ENCODE measurements at places on chromosomes 1 and 21. TPM values are rescaled to one million over a fixed set of nuclear protein-coding genes. Genes with fewer than 3 reads are reported as not detected.

Gene PGLYRP3
- not detected for total RNA-seq

Gene SOX13
- total RNA-seq: 6.8 TPM

Gene COL18A1
- 8.8 TPM for total RNA-seq

Gene LCE1D
- not detected for total RNA-seq

DNA sequence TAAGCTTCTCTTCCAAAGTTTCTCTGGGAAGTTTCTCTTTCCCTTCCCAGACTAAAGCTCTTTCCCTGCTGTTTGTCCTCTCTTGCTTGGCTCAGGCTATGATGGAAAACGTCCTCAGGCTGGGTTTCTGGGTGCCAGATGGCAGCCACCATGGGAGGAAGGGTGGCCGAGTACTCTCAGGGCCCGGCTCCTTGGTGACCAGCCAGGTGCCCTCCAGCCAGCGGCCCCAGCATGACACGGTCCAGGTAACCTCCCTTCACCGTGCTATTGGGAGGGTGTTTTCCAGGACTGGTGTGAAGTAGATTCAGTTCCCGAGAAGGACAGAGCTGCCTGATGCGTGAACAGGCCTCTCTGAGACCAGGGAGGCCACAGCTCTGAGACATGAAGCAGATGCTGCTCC lies 60.3 kb downstream of the KIF26B start:
- no peak for DNase-seq

- DNase-seq: no peak
These were observed 6.5 kb downstream of the PADI4 start for GRCh38 chr1:17314491-17314971.

DNA sequence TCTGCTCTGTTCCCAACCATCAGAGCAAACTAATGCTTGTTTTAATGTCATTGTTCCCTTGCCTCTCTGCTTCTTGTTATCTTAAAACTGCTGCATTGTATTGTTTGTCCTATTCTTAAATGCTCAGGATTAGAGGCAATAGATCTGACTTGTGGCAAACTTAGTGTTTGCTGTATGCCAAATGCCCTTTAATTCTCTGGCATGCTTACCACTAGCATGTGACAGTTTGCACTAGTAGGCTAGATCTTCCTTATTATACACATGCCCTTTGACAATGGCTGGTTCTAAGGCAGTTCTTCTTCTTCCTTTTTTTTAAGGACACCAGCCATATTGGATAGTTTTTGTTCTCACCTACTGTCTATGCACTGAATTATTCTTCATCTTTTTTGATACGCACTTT lies 30.1 kb downstream of the PALMD start:
- no peak for DNase-seq

DNA sequence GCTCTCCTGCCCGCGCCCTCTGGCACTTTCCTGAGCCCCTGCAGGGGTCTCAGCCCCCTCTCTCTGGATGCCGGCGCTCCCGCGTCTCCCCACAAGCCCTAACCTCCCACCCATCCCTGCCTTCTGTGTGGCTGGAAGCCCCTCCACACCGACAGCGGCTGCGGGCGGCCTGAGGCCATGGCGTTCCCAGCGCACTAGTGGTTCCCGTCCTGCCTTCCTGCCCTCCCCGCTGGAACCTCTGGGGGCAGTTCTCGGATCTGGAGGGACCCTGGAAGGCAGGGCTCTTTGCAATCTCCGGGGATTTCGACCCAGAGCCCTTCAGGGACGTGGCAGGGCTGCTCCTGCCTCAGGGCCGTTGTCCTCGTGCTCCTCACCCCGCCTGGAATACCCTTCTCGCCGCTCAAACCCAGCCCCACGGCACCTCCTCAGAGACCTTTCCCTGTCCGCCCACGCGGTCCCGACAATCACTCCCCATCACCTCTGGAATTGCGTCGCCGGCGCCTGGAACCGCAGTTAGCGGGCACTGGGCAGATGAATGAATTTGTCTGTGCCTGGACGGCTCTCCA lies 493 bp upstream of the ESPN start:
- DNase-seq: peak; percentile 92

Measured in osteoblast (primary cell).